ENCODE measurements at places on chromosomes 2 and 18. TPM values are rescaled to one million over a fixed set of nuclear protein-coding genes. Genes with fewer than 3 reads are reported as not detected.

GRCh38 chr2:182792441-182792840 is 74.0 kb downstream of the FRZB start:
- no peak for DNase-seq

Gene ZNF804A
- total RNA-seq = not detected

GRCh38 chr2:106065983-106066820 is 127.9 kb downstream of the UXS1 start:
- DNase-seq = no peak

Gene DYNAP
- not detected for total RNA-seq

Gene VSNL1
- total RNA-seq = not detected

GRCh38 chr2:119062652-119063051 is 95.9 kb downstream of the C1QL2 start:
- DNase-seq = no peak

DNA sequence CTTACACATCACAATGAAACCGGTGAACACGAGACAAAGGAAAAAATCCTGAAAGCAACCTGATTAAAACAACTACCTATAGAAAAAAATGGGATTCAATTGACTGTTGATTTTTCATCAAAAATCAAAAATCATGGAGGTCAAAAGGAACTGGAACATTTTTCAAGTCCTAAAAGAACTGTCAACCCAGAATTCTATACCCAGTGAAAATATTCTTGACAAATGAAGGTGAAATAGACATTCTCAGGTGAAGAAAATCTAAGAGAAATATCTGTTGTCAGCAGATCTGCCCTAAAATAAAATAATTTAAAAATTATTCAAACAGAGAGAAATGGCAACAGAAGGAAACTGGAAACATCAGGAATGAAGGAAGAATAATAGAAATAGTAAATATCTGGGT is 38.9 kb downstream of the GAREM1 start:
- no peak for DNase-seq

GRCh38 chr2:157433394-157433793 is 10.5 kb downstream of the CYTIP start:
- DNase-seq = no peak

Gene PDCL3
- 8.2 TPM for total RNA-seq

Gene SCYGR4
- total RNA-seq = not detected

DNA sequence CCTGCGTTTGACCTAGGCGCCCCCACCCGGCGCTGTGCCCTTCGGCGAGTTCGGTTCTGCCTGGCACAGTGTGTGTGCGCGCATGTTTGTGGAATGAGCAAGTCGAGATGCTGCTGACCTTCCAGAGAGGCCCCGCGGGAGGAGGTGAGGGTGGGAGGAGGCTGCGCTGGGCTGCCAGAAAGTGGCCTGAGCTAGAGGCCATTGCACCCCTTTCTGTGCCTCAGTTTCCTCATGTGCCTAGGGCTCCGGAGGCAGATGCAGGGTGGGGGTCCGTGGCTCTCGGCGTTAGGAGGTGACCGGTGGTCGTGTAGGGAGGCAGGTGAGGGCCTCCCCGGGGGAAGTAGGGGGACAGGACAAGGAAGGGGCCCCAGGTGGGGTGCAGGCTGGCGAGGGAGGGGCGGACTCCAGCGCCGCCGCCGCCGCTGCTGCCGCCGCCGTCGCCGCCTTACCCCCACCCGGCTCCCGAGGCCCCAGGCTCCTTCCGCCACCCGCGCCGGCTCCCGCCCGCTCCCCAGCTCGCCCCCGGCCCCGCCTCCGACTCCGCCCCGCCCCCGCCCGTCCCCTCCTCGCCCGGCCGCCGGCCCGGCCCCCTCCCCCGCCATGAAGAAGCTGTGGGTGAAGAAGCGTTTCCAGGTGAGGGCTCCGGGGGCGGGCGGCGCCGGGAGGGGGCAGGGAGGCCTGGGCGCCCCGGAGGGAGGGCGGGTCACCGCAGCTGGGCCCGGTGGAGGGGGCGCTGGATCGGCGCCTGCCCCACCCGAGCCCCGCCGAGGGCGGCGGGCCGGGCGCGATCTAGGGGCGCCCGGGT is 7.0 kb downstream of the SPEG start:
- DNase-seq = no peak

Gene SLC11A1
- total RNA-seq = 0.33 TPM

- no peak for DNase-seq
These were observed 19.2 kb downstream of the ODC1 start for GRCh38 chr2:10428924-10429323.

DNA sequence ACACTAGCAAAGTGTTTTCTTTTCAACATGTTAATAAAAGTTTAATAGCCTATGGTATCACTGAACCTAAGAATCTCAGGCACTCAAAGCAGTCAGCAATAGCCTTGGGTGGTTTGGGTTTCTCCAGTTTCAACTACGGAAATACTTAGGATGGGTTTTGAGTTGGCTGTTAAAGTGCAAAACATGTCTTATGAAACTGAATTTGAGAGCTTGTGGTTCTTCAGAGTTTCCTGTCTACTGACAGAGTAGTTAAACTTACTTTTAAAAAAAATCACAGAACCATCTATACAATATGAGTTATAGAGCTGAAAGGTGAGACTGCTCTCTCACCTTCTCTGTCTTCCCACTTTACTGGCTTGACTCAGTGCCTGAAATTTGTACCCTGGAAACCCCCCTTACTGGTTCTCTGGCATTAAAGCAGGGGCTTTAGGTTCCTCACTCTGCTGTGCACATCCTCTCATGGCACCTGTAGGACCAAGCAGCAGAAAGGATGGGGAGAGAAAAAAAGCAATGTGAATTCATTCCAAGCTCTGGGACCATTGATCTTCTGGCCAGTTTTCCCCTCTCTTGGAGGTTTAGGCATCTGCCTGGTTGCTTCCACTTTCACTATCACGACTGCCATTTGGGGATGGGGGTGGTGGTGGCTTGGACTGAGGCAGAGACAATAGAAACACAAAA is 18.1 kb downstream of the CCDC141 start:
- DNase-seq = no peak

DNA sequence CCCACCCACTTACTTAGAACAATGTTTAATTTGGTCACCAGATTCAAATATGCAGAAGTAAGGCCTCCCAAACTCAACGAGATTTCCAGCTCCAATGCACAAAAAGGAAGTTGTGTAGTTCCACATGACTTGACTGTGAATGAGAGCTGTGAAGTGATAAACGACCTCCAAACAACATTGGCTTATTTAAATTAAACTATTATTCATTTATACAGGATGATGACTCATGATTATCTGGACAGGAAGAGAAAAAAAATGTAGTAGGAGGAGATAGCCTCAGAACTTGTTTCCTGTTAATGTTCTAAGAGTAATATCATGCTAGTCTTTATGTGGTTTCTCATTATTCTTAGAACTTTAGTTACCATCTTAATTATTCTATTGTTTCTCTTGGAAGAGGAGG is 237.3 kb downstream of the C1D start:
- peak; percentile 21 for DNase-seq

DNA sequence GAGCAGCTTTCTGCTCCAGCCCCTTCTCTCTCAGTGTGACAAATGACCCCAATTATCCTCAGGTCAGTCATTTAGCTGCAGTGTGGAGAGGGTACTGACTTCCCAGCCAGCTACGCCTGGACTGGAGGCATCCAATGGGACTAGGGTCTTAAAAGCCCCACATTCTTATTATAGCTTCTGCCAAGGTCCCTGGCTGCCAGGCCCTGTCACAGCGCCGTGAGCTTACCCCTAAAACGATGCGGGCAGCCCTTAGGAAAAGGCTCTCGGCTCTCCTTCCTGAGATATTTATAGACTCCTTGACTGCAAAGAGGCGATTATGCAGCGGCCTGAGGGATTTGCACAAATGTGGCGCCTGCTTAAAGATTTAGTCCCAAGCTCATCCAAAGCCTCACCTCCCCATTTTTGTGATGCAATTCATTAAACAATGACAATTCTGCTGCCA is 69.2 kb upstream of the EDAR start:
- no peak for DNase-seq

DNA sequence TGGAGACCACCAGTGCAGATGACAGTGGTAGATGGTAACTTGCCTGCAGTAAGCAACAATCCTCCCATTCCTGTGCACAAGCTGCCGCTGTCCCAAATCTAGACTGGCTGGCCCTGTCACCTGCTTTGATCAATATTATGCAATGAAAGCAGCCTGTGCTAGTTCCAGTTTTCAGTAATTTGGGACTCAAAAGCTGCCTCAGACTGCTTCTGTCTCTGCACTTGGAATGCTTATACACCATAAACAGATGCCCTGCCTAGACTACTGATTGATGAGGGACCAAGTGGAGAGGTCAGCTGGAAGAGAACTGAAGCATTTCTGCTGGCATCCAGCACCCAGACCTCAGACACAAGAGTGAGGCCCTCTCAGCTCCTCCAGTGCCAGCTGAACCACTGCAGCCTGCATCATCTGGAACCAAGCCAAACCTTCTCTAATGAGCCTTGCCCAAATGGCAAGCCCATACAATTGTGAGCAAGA is 24.9 kb downstream of the CCBE1 start:
- no peak for DNase-seq

GRCh38 chr18:54378057-54378456 is 20.4 kb downstream of the C18orf54 start:
- no peak for DNase-seq

- DNase-seq = no peak
These were observed 5.4 kb downstream of the POU3F3 start for GRCh38 chr2:104859291-104859765.

Gene ACVR1
- total RNA-seq = 6.6 TPM

Gene STAM2
- total RNA-seq = 8.3 TPM
